SIG-M5 (cell line): ENCODE measurements at places on chromosomes 11 and 22.

DNA sequence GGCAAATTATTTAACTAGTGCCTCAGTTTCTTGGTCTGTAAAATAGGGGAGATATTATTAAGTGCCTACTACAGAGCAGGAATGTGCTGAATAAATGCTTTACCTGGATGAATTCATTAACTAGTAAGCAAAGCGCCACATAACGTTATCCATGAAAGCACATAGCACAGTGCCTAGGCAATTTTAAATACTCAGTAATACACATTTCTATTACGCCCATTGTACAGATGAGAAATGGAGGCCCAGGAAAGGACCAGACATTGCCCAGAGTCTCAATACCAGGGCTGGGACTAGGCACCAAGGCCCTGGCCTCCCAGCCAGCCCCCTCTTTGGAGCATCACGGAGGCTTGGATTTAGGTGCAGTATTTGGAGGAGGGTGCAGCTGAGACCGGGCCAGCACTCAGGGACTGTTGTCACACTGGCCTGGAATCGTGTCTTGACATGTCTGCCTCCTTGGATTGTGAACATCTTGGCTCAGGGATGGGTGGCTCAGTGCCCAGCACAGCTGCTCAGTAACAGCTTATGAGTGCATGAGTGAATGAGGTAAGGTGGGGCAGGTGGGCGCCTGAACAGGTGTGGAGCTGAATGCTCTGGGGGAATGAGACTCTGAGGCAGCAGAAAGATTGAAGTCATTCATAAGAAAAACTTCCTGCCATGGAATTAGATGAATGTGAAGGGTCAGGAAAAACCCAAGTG is 42.1 kb upstream of the TPBGL start:
- no peak for DNase-seq

DNA sequence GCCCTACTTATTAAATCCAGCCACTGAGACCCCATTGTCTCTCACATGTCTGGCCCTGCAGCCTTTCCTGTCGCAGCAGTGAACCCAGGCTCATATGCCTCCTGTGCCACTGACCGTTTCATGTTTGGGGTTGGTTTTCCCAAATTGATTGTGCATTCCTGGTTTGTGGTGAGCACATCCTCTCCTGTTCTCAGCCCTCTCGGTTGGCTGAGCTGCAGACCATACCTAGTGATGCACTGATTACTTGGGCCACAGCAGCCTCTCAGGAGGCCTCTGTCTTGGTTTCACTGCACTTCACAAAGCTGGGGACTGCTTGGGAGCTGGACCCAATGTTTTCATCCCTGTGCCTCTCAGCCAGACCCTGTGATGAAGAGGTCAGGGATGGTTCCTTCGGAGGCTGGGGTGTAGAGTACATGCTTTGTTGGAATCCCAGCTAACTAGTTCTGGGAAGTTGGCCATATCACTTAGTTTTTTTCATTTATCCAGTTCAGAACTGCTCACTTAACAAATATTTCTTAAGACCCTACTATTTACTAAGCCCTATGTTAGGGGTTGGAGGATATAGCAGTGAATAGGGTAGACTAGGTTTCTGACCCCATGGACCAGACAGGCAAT is 30.9 kb downstream of the PARVA start:
- DNase-seq: no peak

DNA sequence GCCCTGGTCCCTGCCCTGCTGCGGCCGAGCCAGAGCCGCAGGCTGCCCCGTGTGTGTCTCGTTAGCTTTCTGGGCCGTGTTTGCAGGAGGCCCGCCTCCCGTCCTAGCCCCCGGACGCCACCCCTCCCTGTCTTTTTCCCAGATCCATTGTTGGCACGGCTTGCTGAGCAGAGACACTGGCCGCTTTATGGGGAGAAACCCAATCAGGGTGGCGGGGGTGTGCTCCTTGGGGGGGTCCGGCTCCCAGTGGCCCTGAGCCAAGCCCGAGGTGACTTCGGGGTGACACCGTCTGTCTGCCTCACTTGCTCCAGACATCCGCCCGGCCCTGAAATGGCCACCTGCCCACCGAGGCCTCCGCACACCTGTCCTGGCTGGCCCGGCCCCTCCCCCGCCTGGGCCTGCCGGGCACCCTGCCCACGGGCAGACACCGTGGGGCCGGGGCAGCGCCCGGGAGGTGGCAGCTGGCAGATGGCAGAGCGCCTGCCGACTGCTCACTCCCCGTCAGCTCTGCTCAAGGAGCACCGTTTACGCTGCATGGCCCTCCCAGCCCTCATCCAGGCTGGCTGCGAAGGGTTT is 43.1 kb upstream of the PPARA start:
- no peak for DNase-seq

GRCh38 chr11:61603667-61604066 is 22.8 kb upstream of the SYT7 start:
- no peak for DNase-seq

GRCh38 chr11:503179-503981 is 3.7 kb downstream of the RNH1 start:
- DNase-seq: peak; percentile 65

- no peak for DNase-seq
Measured at GRCh38 chr11:43924112-43924855, 18.2 kb upstream of the C11orf96 start.

GRCh38 chr22:36552289-36552688 is 23.3 kb upstream of the EIF3D start:
- DNase-seq: no peak

GRCh38 chr11:3982431-3982830 is 112.2 kb upstream of the RRM1 start:
- DNase-seq: no peak
